ENCODE measurements at places on chromosomes 3 and 15.

DNA sequence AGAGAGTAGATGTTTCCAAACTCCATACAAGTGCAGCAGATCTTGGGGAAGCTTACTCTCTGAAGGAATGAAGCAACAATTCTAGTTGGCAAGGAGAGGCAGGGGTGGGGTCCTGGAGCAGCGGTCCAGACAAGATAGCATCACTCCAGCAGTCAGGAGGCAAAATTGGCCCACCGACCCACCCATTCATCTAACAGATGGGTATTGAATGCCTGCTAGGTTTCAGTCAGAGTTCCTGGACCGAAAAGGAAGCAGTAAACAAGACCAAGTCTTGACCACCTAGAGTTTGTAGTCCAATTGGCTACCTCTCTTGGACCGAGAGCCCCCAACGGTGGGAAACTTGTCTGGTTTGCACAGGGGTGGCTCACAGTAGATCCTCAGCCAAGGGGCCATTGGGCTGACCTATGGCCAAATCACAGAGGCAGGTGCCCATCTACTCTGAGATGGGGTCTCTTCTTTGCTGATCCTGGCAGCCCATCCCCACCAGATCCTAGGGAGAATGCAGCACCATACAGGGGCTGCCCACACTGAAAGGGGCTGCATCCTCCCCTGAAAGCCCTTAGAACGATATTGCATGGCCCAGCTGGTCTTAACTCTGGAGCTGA lies 74.3 kb downstream of the CORO2B start:
- no peak for DNase-seq

- DNase-seq = no peak
Measured at GRCh38 chr3:100141586-100141985, 27.3 kb upstream of the FILIP1L start.

DNA sequence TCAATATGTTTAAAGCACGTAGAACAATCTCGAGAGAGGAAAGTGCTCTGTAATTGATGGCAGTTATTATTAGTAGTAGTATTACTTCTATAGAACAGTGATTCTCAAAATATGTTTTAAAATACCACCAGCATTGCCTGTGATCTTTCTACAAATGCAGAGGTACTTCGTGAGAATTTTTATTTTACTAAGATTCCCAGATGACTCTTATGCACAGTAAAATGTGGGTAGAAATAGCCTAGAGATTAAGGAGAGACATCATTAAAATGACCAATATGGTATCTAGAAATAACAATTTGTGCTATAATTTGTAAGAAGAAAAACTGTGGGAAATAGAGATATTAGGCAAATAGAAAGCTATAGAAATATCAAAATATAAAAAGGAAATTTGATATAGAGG lies 157.9 kb downstream of the SUCNR1 start:
- no peak for DNase-seq

GRCh38 chr3:65861718-65862117 lies 177.0 kb downstream of the MAGI1 start:
- DNase-seq = no peak

DNA sequence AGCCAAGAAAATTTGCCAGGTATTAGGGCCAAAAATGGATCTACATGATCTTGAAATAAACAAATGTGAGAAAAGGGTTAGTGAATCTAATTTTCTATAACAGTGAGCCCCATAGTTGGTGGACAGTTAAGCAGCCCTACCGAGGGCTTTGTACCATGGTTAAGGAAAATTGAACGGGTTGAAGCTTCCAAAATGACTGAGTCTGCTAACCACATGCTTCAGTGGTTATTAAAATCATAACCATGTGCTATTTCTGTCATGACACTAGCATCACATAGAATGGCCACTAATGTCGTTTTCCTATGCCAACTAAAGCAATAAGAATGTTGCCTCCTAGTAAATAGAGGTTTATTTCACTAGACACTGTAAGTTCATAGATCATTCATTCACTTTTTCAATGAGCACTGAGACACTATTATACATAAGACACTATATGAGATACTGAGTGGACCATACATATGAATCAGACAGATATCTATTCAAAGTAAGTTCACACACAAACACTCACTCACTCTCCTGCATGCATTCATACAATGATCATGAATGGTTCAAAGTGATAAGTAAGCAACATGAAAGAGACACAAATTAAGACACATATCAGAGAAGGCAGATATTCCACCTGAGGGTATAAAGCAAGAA lies 4.3 kb downstream of the SST start:
- no peak for DNase-seq

DNA sequence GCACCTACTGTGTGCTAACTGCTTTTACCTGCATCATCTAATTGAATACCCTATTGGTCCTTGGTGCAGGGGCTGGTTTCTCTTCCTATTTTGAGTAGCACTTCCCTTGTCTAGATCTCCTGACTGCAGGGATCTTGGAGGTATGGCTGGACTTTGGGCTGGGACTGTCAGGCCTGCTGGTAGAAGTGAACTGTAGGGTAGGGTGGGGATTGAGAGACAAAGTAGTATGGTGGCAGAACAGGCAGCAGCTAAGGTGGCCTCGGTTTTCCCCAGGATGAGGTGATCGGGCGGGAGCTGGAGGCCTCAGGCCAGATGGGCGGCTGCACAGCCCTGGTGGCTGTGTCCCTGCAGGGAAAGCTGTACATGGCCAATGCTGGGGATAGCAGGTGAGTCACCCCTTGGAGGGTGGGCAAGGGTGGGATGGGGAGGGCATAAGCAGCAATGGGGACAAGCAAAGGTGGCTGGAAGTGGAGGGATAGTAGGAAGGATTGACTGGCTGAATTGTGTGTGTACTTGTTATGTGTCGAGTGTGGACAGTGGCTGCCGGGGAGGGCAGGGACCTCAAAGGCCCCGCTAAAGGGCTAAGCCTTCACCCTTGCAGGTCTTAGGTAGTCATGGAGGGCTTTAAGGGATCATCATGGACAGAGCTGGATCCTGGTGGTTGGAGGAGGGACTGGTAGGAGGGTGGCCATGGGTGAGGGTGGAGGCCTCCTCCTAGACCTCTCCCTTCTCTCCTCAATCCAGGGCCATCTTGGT lies 2.0 kb downstream of the PPM1M start:
- no peak for DNase-seq

DNA sequence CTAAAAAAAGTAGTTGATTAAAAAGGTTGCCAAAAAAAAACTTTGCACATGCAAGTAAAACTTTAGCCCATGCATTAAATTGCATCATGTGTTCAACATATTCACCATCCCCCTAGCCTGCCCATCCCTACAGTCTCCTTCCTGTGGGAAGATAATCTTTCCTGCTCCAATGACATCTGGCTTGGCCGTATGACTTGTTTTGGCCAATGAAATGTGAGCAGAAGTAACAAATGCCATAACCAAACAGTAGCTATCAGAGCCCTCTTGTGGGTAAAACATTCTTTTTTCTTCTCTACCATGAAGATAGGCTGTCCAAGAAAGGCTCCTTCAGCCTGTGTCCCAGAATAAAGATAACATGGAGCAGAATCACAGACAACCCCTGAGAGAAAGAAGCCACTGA lies 15.3 kb downstream of the ERC2 start:
- no peak for DNase-seq

GRCh38 chr15:100760357-100760903 lies 119.2 kb upstream of the ALDH1A3 start:
- no peak for DNase-seq

GRCh38 chr3:27426926-27427325 lies 57.3 kb downstream of the SLC4A7 start:
- DNase-seq = no peak

DNA sequence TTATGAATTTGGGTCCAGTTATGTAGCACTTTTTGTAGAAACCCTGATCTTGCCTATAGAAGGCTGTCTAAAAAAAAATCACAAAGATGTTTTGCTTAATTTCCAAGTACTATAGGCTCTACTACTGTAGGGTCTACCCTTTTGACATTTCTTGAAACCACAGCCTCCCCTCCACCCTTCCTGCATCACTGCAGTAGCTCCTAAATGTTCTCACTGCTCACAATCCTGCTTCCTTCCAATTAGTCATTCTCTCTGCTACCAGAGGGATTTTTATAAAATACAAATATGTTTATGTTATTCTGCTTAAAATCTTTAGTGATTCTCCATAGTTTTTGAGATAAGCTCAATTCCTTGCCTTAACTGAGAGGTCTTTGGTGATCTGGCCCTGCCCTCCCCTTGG lies 114.0 kb downstream of the CYP19A1 start:
- DNase-seq = no peak

DNA sequence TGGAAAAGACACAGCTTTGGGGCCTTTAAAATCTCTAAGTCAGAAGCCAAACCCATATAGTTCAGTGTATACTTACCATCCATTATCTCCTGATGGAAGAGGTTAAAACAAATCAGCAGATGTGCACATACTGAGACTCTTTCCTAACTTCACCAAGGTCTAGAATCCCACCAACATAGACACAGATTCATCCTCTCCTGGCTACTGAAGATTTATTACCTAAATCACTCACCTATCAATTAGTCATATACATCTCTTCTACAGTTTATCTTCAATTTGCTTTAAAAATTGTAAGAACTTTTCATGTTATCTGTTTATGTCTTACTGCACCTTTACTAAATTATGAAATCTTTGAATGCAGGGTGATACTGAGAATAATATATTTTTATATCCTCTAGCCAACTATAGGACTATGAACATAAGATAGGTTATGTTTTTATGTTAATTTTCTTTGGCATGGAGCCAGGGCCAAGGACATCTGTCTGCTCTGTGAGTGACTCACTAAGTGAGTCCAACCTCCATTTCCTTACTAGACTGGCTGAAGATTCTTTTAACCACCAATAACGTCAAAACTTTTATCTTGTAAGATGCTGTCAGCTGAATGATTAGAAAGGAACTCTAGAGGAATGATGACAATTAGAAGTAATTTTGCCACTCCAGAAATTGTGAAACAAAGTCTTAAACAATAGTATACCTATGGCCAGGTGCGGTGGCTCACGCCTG lies 397.6 kb downstream of the FOXP1 start:
- DNase-seq = peak; percentile 50

GRCh38 chr3:98242155-98242554 lies 21.9 kb upstream of the OR5H6 start:
- DNase-seq = no peak

GRCh38 chr3:190617185-190617584 lies 103.3 kb downstream of the IL1RAP start:
- DNase-seq = peak; percentile 62

DNA sequence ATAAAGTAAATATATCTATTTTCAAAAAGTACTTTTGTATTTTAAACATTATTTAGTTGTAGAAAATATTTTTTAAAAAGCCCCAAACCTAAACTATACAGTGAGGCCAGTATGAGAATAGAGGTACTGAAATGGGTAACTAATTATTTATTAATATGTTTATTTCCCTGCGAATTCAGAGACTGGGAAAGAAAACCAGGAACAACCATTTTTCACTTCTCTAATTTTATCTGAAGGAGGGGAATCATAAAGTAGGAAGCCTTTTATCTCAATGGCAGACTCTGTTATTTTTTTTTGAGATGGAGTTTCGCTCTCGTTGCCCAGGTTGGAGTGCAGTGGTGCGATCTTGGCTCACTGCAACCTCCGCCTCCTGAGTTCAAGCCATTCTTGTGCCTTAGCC lies 63.6 kb upstream of the TRAK1 start:
- DNase-seq = no peak

- no peak for DNase-seq
Measured at GRCh38 chr3:127585163-127585812, 5.2 kb downstream of the TPRA1 start.

- no peak for DNase-seq
Measured at GRCh38 chr3:174285242-174285864, 573.8 kb upstream of the NAALADL2 start.

GRCh38 chr15:40270246-40270995 lies 12.4 kb downstream of the ANKRD63 start:
- no peak for DNase-seq

All from activated naive CD4-positive, alpha-beta T cell treated with anti-CD3 and anti-CD28 coated beads for 36 hours (primary cell).